ENCODE measurements at places on chromosomes 6 and 20.

DNA sequence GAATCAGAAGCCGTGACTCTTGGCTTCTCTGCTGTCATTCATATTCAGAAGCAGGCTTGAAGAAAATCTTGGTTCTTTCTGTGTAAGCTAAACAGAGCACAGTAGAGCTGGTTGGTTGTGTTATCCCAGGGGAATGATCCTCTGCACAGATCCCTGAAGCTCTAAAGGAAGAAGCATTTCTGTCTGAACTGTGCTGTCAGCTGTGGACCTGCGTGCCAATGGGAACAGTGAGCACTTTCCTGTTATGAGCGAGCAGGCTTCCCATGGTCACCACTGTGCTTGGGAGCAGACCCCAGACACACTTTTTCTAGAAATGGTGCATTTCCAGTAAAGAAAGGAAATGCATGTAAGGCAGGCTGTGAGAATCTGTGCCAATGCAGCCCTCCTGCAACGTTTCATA, 490.2 kb downstream of the EPM2A start:
- peak; percentile 54 for DNase-seq

DNA sequence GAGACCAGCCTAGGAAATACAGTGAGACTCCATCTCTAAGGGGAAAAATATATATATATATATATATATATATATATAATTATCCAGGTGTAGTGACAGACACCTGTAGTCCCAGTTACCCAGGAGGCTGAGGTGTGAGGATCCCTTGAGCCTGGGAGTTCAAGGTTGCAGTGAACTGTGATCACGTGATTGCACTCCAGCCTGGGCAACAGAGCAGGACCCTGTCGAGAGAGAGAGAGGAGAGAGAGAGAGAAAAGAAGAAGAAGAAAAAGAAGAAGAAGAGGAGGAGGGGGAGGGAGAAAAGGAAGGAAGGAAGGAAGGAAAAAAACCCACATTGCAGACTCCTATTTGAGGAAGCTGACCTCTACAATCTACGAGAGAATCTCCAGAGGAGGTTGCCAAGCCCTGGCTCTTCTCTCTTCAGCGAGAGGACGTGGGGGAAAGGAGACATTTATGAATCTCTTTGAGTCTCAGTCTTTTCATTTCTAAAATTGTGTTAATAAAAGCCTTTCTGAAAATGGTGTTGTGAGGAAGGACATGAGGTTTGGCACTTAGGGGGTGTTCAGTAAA, 49.7 kb downstream of the COL11A2 start:
- DNase-seq = no peak

DNA sequence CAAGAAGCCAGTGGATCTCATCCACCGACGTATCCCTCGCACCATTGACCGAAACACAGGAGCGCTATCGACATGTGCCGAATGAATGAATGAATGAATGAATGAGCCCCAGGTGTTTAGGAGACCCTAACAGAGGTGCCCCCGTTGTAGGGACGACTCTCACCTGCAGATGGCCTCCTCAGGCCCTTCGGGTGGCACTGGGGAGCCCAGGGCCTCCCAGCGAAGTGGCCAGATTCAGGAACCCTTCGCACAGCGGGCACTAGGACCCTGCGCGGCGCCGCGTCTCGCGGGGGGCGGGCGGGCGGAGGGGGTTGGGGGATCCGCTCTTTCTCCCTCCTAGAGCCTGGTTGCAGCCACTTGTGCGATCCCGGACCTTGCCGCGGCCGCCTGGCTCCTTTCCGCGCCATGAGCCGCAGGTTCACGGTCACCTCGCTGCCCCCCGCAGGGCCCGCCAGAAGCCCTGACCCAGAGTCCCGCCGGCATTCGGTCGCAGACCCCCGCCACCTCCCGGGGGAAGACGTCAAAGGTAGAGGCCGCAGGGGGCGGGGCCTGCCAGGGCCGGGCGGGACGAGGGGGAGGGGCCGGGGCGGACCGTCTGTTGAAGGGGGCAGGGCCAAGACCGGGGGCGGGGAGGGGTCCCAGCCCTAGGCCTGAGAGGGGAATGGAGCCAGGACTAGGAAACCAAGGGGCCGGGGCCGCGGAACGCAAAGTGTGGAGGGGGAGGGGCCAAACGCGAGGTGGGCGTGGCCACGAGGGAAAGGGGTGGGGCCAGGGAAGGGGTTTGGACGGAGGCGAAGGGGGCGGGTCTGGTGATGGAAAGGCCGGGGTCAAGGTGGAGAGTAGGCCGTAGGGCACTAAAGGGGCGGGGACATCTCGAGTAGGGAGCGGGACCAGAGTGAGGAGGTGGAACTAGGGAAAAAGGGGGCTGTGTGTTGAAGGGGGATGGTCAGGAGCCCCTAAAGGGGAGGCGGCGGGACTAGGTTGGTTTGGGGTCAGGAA, 7.4 kb upstream of the SLC12A5 start:
- peak; percentile 83 for DNase-seq

GRCh38 chr6:128508588-128509296, 11.7 kb downstream of the PTPRK start:
- no peak for DNase-seq

DNA sequence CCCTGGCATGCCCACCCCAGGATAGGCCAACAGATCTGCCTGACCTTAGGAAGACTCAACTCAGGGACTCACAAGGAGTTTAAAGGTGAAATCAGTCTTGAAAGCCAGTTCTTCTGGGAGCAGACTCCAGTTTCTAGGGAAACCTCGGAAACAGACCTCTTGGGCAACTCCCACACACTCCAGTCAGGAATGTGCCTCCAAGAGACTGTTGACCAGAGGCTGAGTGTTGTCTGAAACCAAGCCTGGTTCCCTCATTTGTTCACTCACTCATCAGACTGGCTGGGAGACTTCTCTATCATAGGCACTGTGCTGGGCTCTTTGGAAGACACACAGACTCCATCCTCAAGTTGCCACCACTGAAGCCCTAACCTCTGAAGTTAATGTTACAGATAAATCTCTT, 1.8 kb downstream of the TREM1 start:
- no peak for DNase-seq

DNA sequence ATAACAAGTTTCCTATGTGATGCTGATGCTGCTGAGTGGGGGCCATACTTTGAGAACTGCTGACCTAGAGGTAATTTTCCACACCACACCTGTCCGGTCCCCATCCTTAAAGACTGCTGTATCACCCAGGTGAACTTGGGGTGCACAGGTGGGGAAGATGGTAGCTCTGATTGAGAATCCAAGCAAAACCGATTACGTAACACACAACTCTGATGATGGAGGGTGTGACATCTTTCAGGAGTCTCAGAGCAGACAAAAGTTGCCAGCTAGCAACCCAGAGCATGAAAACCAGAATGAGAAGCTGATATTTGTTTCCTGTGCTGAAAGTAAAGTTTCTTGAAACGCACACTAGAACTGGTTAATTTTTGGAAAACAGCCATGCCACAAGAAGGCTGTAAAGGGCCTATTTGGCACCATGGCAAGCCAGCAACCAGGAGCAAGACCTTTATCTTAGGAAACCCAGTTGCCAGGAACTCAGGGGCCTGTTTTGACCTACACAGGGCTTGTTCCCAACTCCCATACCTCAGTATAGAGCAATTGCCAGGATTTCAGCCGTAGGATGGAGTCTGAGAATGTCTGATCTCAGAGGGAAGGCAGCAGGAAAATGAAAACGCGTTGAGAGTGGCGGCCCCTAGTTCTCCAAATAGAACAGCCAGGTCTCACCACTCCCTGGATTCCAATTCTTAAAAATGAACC, 21.6 kb upstream of the TBC1D7 start:
- no peak for DNase-seq

- no peak for DNase-seq
Observed at GRCh38 chr20:18645196-18645745, 57.4 kb downstream of the DTD1 start.

DNA sequence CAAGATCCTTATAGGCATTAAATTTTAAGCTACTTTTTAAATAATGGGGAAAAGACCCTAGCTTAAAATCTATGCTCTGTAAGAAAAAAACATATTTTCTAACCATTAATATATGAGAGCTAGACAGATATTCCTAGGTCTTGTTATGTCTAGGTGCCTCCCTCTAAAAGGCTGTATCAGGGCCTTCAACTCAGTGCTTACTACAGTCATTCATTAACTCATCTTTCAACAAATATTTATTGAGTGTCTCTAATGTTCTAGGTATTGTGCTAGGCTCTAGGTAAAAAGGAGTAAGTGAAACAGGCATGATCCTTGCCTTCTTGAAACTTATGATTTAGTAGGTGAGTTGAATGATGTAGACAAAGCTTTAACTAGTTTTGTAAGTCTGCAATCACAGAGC, 6.4 kb upstream of the STX11 start:
- DNase-seq = no peak

DNA sequence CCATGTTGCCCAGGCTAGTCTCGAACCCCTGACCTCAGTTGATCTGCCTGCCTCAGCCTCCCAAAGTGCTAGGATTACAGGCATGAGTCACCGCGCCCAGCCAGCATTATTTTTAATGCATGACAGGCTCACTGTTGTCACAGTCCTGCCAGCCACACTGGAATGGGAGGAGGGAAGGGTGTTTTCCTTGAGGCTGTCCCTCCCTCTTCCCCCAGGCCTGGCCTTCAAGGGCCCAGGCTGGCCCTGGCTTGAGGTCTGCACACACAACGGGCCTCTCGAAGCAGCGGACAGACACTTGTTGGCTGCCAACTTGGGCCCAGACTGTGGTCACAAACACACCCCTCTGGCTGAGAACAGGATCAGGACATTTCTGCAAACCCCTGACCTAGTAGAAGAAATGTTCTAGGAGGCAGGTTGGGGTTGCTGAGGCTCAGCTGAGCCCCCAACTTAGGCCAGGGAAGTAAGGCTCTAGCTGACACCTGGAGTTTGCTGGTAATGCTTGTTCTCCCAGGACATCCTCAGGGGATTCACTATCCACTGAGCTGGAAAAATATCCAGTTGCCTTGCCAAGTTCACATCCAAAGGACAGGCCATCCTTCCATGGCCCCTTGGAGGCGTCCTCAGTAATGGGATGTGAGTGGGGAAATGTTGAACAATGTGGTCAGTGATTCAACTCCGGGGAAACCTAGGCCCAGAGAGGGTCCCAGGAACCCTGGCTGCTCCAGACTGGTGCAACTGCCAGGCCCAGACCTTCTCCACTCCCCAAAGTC, 9.9 kb downstream of the SNTA1 start:
- no peak for DNase-seq

- no peak for DNase-seq
Observed at GRCh38 chr6:25434921-25435320, 155.7 kb downstream of the CARMIL1 start.

GRCh38 chr20:61220131-61220530, 31.9 kb upstream of the CDH4 start:
- no peak for DNase-seq

DNA sequence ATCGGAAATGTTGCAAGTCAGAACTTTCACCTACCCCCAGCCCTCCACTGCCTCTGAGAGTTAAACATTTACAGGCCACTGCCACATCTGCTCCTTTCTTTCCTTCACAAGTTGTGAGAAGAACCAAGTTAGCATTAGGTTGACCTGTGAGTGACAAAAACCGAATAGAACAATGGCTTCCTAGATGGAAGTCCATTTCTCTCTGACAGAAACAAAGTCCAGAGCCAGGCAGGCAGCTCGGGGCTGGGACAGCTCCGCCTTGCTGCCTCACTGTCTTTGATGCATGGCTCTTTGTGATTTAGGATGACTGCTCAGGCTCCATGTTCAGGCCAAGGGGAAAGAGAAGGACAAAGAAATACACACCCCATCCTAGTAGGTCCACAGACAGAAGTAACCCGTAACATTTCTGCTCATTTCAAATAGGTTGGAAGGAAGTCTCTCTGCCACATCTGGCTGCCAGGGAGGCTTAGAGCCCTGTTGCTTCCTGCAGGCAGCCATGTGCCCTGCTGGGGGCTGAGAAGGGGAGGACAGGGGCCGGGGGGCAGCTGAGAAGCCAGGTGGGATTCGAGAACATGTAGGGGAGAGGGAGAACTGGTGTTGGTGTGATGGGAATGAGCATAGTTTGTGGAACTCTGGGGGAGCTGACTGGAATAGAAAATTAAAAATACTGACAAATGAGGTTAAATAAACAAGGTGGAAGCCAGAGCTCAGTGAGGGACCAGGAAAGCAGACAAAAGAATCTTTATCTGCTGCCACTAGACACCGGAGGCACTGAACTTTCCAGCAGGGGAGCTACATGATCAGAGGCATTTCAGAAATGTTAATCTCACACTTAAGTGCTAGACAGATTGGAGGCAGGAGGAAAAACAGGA, 19.5 kb upstream of the IER3 start:
- DNase-seq = peak; percentile 67

DNA sequence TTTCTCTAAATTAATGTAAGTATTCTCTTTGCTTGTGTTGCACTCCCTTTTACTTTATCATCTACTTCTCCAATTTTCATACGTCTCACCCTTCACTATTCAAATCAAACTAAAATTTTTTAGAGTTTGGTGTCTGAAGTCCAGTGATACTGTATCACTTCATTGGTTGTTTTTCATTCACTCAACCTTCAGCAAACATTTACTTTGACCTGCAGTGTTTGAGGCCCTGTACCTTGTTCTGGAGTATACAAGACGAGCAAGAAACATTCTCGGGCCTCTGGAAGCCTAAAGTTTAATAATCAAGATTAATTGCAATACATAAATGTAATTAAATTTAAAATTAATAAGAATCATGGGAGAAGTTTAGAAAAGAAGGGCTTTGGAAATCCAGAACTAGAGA, 64.6 kb downstream of the SCAF8 start:
- DNase-seq = no peak

DNA sequence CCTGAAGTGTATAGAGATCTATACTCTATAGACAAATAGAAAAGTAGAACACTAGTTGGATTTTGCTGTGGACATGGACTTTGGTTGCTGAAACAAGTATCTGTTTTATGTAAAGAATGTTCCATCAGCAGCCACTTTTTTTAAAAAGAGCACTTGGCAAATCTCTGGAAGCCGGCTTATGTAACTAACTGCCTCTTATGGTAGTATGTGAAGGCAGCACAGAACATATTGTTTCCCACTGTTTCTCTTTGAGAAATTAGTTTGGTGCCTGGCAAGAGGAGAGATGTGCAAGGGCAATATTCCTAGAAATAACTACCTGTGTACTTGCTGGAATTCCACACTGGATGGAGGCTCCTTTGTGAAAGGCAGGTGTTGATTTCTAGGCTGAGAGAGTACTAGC, 242.3 kb upstream of the PREP start:
- no peak for DNase-seq

- DNase-seq = peak; percentile 59
Observed at GRCh38 chr6:44216677-44217331, at the start of gene MYMX. TSS of gene MYMX (plus strand) at chr6:44216926. CDS start at chr6:44217472, 546 bp downstream.

GRCh38 chr6:126300735-126301134, 39.2 kb upstream of the CENPW start:
- DNase-seq = no peak

DNA sequence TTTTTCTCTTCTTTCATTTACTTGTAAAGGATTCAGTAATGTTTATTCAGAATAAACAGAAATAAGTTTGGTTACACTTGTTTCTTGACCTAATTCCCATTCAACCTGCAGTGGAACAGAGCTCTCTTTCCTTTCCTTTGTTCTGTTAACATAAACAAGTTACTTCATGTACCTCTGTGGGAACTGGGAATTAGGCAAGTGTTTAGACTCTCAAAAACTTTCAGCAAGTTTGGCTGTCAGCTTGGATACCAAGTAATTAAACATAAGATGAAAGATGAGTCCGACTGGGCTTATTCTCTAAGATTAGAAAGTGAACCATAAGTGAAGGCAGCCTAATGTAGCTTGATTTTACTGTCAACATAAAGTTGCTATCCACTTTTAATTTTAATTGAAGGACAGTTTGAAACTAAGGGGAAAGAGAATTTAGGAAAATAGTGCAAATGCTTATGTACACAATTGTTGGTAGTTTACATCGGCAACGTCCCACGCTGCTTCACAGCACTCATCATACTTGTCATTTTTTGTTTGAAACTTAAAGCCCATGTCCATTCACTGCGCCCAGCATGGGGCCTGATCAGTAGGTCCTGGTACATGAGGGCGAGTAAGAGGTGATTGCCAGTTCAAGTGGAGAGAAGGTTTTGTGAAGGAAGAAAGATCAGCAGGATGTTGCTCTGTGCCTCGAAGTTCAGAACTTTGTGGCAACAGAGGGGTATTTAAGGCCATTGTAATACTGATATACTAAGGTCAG, 113.0 kb downstream of the PLEKHG1 start:
- peak; percentile 72 for DNase-seq

All from eye (tissue), 1 donor.